Renal pelvis (tissue), 12 donors: ENCODE measurements at places on chromosomes 7 and 10. TPM values are rescaled to one million over a fixed set of nuclear protein-coding genes. Genes with fewer than 3 reads are reported as not detected.

The NPY4R gene
- polyA plus RNA-seq, result not detected

The TNS3 gene
- polyA plus RNA-seq, result 94.7 TPM

The GDF10 gene
- 1.7 TPM for polyA plus RNA-seq

The COL17A1 gene
- polyA plus RNA-seq, result 0.40 TPM

The OIT3 gene
- 4.3 TPM for polyA plus RNA-seq

The KAZALD1 gene
- polyA plus RNA-seq, result 13.6 TPM

The LEP gene
- polyA plus RNA-seq, result 0.40 TPM

The SP8 gene
- polyA plus RNA-seq, result not detected

The WNT2 gene
- polyA plus RNA-seq, result 0.77 TPM

- no peak for DNase-seq
These were observed 162.2 kb upstream of the CHST15 start for GRCh38 chr10:124255556-124255955.

GRCh38 chr10:37760817-37761216 lies 96.6 kb downstream of the ZNF248 start:
- DNase-seq, result no peak

DNA sequence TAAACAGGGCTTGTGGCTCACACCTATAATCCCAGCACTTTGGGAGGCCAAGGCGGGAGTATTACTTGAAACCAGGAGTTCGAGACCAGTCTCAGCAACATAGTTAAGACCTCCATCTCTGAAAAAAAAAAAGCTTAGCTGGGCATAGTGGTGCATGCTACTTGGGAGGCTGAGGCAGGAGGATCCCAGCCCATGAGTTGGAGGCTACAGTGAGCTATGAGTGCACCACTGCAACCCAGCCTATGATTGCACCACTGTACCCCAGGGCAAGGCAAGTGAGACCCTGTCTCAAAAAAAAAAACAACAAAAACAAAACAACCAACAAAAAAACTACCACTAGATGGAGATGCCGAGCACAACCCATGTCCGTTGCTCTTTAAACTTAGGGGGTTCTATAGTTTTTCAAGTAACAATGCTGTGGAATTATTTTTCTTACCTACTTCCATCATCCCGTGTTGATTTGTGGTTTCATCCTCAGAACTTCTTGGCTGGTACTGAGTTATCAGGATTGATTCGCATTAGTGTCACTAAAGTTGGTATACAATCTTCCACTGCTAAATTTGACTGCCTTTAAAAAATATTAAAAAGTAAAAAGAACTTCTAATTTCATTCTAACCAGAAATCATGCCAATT lies 12.2 kb upstream of the REPIN1 start:
- DNase-seq, result no peak

DNA sequence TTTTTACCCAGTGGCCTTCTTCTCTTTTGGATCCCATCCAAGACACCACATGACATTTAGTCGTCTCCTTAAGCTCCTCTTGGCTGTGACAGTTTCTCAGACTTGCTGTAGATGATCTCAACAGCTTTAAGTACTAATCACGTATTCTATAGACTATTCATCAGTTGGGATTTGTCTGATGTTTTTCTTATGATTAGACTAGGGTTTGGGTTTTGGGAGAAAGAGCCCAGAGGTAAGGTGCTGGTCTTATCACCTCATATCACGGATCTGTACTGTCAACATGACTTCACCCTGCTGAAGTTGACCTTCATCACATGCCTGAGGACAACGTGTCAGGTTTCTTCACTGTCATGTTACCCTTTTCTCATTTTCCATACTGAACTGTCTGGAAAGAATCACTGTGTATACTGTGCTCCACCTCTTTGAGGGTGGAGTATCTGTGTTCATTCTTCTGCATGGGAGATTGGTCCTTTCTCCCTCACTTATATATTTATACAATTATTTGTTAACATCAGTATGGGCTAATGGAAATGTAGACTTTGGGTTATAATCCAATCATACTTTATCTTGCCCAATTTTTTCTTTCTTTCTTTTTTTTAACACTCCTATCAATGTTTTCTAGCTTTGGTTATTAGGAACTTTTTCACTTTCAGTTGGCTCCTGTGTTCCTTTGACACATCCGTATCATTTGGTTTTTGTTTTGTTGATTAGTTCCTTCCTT lies 6.4 kb upstream of the HKDC1 start:
- no peak for DNase-seq

GRCh38 chr7:91373111-91373800 lies 109.0 kb downstream of the FZD1 start:
- DNase-seq, result no peak

GRCh38 chr7:110544194-110544593 lies 546.7 kb upstream of the LRRN3 start:
- no peak for DNase-seq

GRCh38 chr10:14003517-14004184 lies 327.1 kb downstream of the FRMD4A start:
- DNase-seq, result no peak

DNA sequence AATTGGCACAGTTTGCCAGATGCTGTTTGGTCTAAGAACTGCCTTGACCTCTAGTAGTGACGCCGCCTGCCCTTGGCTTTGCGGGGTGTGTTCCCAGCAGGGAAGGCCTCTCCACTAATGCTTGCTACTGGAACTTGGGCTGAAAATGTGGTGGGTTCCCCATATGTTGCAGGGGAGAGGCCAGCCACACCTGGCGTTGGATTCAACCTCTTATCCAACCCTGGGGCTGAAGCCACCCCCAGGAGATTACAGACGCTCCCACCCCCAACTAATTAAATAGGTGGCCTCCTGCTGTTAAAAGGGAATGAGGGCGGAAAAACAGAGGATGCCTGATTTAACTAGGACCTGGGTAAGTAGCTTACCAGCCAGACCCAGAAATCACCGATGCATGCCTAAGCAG lies 19.2 kb upstream of the ATOH7 start:
- no peak for DNase-seq

DNA sequence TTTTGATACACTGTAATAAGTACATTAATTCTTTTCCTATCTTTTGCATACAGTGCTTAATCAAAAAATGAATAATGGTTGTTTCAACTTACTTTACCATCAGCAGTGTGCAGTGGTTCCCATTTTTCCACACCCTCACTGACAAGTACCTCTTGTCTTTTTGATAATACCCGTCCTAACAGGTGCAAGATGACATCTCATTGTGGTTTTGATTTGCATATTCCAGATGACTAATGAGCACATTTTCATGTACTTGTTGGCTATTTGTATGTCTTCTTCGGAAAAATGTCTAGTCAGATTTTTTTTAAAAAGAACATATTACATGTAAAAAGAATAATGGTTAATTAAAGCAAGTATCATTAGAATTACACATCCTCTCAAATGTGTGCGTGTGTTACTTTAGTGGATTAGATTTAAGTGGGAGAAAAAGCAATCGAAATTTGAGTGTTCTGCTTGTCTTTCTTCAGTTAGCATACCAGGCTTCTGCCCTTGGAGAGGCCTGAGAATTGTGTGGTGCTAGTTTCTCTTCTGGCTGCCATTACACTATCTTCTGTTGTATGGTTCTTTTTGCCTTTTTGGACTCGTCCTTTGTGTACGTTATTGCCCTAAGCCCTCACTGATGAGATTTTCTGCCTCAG lies 291.2 kb downstream of the AUTS2 start:
- DNase-seq, result no peak

DNA sequence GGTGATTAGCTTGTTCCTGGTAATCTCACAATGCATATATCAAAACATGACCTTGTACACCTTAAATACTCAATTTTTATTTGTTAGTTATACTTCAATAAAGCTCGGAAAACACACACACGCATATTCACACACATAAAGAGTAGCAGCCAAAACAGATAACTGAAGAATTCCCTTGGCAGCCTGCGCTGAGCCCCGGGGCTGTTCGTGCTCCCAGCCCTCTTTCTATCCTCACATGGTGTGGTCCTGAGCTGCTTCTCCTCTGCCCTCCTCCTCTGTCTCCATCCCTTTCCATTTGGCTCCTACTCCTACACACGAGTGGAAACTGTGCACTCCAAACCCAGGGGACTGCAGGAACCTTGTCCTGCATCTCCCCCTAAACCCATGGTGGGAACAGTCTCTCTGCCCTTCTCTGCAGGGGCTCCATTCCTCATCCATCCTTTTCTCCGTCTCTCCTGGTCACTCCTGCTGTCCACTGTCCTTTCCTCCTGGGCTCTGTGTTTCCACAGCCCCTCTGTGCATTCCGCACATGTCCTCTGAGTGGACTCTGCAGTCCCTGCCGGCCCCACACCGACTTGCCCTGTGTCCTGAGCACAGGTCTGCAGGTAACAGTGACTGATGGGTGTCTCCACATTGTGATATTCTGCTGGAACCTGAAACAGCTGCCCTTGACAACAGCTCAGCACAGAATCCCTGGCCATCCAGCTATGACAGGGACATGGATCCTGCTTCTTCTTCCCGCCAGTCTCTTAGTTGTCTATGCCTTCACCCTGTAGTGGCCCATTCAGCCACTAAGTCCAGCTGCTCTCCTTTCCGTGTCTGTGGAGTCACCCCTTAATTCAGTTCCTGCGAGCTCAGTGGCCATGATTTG lies 216.8 kb upstream of the ZNF32 start:
- DNase-seq, result no peak

GRCh38 chr10:12950583-12951128 lies 50.9 kb downstream of the CCDC3 start:
- no peak for DNase-seq

DNA sequence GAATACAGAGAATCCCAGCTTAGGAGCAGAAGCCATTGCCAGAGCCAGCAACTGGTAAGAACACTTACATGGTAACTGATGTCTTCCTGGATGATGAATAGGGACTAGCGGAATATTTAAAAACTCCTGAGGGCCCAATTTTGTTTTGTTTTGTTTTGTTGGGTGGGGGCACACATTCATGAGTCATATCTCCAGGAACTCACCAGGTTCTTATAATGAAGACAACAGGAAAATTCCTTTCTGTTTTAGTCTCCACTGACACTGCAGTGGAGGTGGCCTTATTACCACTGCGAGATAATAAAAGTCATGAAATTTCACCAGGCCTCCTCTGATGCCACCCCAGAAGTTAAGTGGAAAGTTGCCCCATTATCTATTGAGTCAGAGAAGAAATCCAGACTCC lies 6.6 kb upstream of the CUZD1 start:
- no peak for DNase-seq

DNA sequence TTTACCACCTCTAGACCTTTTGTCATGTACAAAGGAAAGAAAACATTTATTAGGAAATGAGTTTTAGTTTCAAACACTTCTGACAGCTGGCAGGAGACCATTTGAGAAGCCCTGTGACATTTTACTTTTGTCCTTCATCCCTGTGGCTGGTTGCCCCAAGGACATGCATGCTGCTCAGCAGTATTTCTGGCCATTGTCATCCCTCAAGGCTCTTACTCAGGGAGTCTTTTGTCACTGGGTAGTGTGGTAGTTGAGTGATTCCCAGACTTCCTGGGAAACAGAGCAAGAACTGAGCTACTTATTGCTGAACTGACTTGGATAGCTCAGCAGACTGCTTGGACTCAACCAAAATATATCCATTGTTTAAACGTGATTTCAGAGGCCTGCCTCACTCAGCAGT lies 142.8 kb downstream of the LRRC4 start:
- no peak for DNase-seq

DNA sequence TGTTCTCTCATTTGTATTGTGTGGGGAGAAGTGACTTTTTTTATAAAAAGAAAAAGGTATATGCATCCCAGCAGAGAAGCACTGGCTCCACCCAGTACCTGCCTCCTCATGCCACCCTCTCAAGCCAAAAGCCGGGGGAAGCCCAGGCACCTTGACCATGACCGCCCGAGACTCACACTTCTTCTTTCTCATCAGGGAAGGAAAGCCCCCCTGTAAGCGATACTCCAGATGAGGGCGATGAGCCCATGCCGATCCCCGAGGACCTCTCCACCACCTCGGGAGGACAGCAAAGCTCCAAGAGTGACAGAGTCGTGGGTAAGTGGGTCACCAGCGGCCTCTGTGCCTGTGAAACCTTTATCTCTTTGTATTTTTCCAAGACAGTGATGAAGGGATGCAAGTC lies 22.9 kb downstream of the IKZF1 start:
- DNase-seq, result no peak

- no peak for DNase-seq
These were observed 169.8 kb downstream of the PRKAG2 start for GRCh38 chr7:151707105-151707469.

GRCh38 chr7:134645935-134646334 lies 718 bp upstream of the BPGM start:
- DNase-seq, result peak; percentile 15

- no peak for DNase-seq
These were observed 938.9 kb downstream of the NRG3 start for GRCh38 chr10:82813856-82814255.

- no peak for DNase-seq
These were observed 28.9 kb downstream of the NRF1 start for GRCh38 chr7:129640400-129640799.

DNA sequence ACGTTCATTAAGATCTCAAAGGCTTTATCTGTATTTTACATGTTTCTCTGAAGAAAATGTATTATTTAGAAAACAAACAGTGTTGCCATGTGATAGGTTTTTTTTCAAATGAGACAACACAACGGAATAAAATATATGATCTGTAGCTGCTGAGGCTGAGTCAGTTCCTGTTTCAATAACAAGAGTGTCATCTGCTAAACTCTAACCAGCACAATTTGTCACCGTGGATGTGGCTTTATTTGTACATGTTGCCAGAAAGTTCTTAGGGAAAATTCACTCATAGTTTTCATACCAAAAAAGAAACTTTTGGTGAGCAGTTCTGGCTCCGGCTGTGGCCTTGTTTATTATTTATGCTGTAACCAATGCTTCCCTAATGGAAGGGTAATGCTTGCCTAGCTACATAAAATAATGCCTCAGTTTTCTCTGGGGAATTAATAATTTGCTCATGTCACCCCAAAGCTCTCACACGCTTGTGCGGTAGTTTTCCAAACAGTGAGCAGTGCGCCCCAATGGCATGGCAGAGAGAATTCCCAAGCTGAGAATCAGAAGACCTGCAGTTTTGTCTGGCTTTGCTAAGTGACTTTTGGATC lies 20.3 kb upstream of the KLF6 start:
- DNase-seq, result no peak

DNA sequence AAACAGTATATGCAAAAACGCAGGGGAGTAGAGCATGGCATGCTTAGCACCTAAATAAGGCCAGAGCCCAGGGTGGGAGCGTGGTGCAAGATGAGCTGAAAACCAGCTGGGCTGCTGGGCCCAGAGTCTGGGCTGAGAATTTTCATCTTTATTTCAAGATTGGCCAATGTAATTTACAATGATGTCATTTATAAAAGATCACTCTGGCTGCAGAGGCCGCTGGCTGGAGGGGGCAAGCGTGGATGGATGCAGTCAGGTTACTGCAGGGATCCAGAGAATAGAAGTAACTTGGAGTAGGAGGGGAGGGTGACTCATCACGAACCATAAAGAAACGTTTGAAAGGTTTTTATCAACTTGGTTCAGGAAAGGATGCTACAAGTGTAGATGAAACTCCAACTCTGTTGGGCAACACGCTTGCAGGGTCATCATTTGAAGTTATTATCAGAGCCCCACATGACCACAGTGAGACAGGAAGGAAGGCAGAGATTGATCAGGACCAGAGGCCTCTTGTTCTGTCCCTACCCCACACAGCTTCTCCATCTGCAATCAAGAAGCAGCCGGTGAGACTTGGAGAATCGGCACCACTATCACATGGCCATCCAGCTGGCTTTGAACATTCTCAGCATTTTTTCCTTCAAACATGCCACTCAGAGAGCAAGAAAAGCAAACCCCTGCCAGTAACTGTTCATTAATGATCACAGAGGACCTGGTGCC lies 49.2 kb downstream of the ODAD2 start:
- DNase-seq, result no peak

GRCh38 chr7:19508821-19509220 lies 200.0 kb downstream of the POLR1F start:
- DNase-seq, result no peak

- DNase-seq, result no peak
These were observed 47.3 kb upstream of the NPTX2 start for GRCh38 chr7:98569691-98570337.
